Kidney (tissue), 22 donors: ENCODE measurements at places on chromosomes 4 and X.

DNA sequence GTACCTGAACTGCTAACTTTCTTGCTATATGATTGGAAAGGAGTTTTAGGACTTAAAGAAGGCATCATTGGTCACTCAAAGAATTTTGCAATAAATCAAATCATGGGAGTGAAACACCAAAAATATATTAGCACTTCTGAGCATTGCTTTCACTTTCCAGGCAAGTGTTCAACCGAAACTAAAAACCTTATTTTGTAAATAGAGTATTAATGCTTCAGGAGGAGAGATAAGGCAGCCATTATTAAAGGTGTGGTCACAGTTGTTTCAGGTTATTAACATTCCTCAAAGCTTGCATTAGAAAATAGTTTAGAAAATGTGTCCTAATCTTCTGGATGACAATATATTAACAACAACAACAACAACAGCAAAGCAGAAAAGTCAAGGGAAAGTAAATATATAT lies 92.3 kb upstream of the TLL1 start:
- no peak for DNase-seq

GRCh38 chr4:82099928-82100579 lies 273.7 kb downstream of the HNRNPD start:
- DNase-seq, result no peak

- no peak for DNase-seq
Observed at GRCh38 chrX:24515447-24515846, 50.4 kb downstream of the PDK3 start.

DNA sequence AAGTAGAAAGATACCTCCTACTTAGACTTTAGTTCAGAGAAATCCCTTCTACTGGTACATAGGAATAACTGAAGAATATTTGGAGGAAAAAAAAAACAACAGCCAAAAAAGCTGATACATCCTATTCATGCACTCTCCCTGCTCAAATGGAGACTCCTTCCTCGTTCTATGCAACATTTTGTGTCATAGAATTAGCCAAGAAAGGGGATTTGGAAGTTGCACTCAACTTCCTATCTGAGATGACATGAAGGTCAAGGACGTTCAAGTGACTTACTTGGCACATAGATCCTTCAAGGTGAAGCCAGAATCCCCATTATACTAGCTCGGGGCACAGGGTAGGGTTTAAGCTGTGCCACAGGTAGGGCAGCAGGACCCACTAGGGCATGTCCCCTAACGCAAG lies 56.2 kb upstream of the S100G start:
- DNase-seq, result no peak

DNA sequence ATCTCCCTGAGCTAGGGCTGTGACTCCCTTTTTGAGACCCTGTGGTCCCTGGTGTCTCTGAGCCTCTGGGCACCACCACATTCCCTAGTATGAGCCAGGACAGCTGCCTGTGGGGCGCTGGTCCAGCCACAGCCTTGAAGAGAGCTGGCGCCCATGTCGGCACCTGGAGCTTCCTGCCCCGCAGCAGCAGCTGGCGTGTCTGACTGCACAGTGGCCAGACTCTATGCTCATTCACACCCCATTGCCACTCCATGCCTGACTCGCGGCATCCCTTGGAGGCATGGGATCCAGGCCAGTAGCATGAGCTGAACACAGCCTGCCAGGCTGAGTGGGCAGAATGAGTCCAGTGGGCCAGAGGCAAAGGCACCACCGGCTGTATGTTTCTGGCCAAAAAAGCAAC lies 8.3 kb upstream of the SPP1 start:
- no peak for DNase-seq

GRCh38 chrX:2430265-2430825 lies 70.4 kb downstream of the DHRSX start:
- DNase-seq, result no peak

GRCh38 chr4:163666332-163666873 lies 171.9 kb downstream of the TMA16 start:
- no peak for DNase-seq

DNA sequence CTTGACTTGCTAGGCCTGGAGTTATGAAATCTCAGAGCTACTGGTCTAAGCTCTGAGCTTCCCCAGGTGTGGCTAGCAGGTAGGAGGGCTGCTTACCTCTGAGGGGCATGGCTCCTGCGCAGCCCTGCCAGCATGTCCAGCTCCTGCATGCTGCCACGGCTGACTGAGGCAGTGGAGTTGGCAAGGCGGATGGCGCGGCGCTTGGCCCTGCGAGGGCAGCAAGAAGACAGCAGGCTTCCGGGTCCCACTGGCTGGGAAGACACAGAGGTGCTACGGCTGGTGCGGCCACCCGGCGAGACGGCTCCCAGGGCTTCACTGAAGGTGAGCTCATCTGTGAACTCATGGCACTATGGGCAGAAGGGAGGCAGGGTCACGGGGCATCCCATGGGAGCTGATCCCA lies 5.7 kb downstream of the KCND1 start:
- no peak for DNase-seq

GRCh38 chr4:152559641-152560040 lies 23.7 kb upstream of the FBXW7 start:
- no peak for DNase-seq

DNA sequence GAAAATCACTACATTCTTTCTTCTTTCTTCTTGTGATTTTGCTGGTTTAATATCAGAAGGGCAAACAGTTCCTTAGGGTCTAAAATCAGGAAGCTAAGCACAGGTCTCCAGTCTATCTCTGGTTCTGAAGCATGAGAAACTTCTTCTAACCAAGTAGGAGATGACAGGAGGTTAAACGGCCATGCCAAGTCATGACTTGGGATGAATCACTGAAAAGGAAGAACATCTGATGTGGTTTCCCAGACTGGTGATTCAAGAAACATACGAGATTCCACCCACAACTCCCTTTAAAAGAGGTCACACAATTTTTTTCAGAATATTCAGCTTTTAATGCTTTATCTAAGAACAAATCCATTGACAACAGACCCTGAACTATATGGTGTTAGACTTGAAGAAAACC lies 684.0 kb upstream of the PRKX start:
- DNase-seq, result no peak

GRCh38 chrX:132435222-132435621 lies 53.6 kb downstream of the MBNL3 start:
- DNase-seq, result no peak

DNA sequence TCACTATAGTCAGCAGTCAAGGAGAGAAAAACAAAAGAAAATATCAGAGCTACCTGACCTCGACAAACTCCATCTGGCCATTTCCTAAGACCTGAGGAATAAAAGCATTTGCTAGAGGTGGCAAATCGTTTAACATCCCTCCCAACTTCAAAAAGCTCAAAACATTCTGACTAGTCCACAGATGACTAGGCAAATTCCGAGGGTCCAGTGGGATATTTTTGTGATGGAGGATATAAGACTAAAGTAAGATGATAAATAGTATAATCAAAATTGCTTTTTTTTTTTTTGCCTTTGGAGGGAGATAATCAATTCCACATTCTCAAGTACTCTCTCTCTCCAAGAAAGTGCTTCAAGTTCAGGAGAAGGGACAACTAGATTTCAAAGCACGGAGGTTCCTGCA lies 119.1 kb upstream of the ETNPPL start:
- no peak for DNase-seq

- no peak for DNase-seq
Observed at GRCh38 chrX:8627796-8628195, 104.1 kb downstream of the ANOS1 start.

DNA sequence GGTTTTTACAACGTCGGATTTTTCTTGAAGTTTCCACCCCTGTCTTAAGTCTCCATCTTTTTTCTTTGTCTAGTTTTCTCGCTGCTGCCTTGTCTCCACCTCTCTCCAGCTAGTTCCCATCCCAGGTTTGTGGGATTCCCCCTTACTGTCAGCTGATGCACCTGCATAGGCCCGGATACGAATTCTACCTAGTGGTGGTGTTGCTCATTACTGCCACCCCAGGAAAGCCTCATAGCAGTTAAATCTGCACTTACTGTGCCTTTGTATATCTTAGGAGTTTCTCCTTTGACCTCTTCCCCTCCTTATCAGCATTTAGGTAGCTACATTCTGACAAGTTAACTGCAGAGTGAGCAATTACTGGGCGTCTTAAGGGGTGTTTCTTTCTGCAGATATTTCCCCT lies 1693.1 kb upstream of the TENM3 start:
- no peak for DNase-seq

DNA sequence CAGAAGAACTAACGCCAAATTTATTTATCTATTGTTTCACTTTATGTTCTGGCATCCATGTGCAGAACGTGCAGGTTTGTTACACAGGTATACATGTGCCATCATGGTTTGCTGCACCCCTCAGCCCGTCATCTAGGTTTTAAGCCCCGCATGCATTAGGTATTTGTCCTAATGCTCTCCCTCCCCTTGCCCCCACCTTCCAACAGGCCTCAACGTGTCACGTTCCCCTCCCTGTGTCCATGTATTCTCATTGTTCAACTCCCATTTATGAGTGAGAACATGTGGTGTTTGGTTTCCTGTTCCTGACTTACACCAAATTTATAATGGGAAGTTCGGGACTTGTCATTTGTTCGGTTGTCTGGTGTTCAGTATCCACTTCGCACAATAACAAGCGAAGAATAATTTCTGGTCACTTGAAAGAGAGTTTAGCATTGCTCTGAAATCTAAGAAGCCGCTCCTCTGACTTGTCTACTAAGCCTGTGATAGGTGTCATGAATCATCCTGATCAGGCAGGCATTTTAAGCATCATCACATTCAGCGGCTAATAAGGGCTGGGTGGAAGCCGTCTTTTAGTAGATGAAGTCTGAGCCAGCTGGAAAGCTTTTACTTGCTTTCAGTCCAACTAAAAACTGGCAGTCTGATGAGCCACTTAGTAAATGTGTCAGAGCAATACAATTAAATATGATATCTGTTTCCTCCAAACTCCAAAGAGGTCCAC lies 1065.7 kb upstream of the PABPC4L start:
- DNase-seq, result peak; percentile 43

- DNase-seq, result peak; percentile 31
Observed at GRCh38 chrX:110561034-110561433, 202.4 kb downstream of the RTL9 start.

- DNase-seq, result no peak
Observed at GRCh38 chr4:181676546-181676945, 566.7 kb upstream of the TENM3 start.

DNA sequence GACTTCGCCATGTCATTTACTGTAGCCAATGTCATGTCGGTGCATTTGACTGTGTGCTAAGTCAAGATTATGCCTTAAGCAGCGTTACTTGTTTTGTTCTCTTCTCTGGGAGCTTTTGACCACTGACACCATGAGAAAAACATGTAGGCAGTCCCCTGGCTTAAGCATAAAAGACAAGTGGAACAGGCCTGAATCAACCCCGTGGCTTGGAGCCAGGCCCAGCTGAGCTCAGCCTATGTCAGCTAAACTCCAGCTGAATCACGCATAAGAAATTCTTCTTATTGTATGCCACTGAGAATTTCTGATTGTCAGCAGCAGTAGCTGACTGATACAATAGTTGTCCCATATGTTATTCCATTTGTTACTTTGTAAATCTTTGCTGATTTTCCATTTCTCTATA lies 261.9 kb downstream of the CBLL2 start:
- no peak for DNase-seq

- DNase-seq, result no peak
Observed at GRCh38 chr4:117479673-117480072, 394.3 kb upstream of the TRAM1L1 start.

DNA sequence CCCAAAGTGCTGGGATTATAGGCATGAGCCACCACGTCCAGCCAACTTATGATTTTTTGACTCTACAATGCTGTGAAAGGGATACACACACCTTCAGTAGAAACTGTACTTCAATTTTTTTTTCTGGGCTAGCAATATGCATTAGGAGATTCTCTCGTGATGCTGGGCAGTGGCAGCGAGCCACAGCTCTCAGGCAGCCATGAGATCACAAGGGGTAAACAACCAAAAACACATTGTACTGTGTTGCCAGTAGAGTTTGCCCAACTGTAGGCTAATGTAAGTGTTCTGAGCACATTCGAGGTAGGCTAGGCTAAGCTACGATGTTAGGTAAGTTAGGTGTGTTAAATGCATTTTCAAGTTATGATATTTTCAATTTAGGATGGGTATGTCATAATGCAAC lies 25.7 kb downstream of the RAB33A start:
- no peak for DNase-seq

- no peak for DNase-seq
Observed at GRCh38 chr4:175906384-175906783, 94.3 kb upstream of the GPM6A start.

DNA sequence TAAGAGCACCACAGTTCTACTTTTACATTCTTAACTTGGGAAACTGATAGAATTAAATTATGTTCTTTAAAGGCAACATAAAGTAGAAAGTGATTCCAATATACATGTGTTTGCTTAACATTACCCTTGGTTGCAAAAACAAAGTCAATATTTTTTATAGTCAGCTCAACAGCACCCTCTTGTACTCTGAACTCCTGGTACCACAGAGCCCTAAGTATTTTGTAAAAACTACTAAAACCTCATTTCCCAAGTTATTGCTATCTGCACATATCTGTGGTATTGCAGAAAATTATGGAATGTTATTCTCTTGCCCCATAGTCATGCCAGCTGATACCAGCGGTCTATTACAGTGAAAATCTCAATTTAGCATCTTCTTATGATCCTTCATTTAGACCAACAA lies 2.9 kb downstream of the KIF4A start:
- no peak for DNase-seq

DNA sequence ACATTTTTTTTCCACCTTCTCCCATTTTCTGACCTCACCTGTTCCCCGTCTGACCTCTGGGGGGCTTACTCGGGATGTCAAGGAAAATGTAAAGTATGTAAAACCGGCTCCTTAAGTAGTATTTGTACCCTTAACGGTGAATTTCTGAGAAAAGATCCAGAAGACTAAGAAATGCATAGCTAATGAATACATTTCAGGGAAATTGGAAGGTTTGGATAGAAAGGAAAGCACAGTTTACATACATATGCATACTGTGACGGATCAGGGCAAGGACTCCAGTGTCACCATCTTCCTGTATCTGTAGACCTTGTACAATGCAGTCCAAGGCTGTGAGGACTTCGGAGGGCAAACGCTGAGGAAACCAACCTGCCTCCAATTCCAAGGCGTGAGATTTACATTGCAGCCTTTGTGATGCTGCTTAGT lies 2185.9 kb upstream of the TENM3 start:
- DNase-seq, result no peak
